ENCODE measurements at places on chromosomes 16 and 17.

DNA sequence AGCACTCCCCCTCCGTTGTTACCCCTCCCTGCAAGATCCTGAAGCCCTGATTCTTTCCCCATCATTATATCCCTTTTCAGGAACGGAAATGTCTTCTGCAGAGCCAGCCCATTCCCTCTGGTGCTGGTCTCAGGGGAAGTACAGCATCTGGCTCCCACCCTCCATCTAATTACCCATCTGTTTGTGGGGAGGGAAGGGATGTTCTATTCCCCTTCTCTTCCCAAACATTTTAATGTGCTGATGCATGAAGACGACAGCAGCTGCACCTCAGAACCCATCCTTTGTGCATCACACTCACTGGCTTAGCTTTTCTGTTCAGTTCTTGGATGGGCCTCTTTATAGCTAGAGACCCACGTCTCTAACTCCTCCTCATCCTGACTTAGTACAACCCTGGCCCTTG, 367.2 kb downstream of the CDH13 start:
- no peak for DNase-seq

GRCh38 chr16:85557971-85558657, 55.0 kb upstream of the GSE1 start:
- no peak for DNase-seq

DNA sequence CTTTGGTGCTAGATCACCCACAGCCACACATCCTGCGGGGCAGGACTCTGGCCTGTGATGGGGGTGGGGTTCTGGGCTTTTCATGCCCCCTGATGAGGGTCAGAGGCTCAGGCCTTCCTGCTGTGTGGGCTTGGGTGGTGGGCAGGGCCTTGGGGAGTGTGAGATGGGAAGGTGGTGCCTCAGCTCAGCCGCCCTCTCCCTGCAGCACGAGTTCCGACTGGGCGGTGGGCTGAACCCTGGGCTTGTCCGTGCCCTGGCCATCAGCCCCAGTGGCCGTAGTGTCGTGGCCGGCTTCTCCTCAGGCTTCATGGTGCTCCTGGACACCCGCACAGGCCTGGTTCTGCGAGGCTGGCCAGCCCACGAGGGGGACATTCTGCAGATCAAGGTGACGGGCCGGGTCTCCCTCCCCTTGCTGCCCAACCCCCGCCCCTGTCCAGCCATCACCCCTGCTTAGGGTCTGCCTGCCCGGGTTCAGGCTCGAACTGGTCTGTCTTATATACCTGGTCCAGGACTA, 6.8 kb upstream of the SERPINF2 start:
- no peak for DNase-seq

DNA sequence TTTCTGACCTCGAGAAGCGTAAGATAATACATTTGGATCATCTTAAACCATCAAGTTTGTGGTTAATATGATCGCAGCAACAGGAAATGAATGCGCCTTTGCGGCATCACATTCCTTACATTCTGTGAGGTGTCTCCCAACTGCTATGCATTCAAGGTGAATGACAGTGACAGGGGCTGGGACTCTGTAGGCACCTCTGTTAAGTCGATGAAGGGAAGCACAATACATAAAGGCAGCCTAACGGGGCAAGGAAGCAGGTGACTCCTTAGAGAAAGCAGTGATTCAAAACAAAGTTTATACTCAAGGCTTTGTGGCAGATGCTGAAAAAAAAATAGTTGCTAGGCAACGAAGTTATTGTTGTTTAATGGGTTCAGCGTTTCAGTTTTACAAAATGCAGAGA, 21.6 kb upstream of the EVPL start:
- no peak for DNase-seq

DNA sequence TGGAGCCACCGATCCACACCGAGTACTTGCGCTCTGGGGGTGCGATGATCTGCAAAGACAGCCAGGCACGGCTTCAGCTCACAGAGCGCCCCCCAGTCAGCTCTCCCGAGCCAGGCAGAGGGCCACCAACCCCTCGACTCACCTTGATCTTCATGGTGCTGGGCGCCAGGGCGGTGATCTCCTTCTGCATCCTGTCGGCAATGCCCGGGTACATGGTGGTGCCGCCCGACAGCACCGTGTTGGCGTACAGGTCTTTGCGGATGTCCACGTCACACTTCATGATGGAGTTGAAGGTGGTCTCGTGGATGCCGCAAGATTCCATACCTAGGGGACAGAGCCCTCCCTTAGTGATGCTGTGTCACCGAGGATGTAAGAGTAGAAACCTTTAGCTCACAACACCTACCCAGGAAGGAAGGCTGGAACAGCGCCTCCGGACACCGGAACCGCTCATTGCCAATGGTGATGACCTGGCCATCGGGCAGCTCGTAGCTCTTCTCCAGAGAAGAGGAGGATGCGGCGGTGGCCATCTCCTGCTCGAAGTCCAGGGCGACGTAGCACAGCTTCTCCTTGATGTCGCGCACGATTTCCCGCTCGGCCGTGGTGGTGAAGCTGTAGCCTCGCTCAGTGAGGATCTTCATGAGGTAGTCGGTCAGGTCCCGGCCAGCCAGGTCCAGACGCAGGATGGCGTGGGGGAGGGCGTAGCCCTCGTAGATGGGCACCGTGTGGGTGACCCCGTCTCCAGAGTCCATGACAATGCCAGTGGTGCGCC, 1.6 kb downstream of the ACTG1 start:
- no peak for DNase-seq

DNA sequence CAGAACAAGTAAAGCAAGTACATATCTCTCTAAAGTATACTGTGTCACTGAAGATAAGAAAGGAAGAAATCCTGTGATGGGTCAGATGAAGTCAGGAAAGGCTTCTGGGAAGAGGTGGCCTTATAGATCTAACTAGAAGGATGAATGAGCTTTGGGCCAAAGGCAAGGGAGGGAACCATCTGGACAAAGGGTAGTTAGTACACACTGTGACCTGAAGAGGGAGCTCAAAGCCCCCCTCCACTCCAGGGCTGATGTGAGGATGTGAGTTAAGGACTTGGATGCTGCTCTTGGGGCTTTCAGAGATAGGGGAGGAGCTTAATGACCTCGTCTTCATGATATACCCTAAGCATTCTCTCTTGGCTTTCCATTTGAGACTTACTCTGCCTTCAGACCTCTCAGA, 185.3 kb upstream of the CACNG3 start:
- DNase-seq = peak; percentile 82

DNA sequence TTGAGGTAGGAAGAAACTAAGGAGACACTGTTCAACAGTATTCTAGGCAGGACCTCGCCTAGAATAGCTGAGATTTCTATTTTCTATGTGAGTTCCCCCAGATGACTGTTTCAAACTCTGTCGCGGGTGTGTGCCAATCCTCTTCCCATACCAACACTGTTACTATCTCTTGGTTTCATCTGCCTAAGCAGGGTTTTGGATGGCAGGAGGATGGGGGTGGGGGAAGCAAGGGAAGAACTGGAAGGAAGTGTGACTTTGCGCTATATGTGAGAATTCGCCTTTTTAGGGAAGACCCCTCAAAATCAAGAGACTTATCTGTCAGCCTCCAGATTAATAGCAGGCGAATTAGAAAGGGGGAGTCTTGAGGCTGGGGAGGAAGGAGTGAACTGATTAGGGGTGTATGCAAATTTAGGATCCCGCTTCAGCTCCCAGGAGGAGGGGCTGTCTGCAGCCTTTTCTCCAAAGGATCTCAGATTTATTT, 521 bp upstream of the G6PC3 start:
- DNase-seq = no peak

GRCh38 chr17:73401911-73402310, 90.1 kb upstream of the CDC42EP4 start:
- DNase-seq = peak; percentile 18

DNA sequence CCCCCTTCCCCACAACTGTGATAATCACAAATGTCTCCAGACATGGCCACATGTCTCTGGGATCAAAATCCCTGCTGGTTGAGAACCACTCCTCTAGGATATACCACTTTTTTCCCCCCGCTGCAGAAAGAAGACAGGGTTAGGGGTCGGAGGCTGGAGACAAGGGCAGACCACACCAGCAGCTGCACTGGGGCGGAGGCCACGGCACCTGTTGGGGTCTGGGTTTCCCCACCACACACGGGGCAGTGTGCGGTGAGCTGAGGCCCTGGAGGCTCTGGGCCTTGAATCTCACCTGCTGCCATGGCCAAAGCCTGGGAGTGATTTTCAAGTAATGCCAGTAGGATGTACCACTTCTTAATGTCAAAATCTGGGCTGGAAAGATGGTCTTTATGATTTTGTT, 320.5 kb downstream of the SNX29 start:
- no peak for DNase-seq

GRCh38 chr16:75181630-75182029, 25.3 kb downstream of the CTRB2 start:
- DNase-seq = no peak

DNA sequence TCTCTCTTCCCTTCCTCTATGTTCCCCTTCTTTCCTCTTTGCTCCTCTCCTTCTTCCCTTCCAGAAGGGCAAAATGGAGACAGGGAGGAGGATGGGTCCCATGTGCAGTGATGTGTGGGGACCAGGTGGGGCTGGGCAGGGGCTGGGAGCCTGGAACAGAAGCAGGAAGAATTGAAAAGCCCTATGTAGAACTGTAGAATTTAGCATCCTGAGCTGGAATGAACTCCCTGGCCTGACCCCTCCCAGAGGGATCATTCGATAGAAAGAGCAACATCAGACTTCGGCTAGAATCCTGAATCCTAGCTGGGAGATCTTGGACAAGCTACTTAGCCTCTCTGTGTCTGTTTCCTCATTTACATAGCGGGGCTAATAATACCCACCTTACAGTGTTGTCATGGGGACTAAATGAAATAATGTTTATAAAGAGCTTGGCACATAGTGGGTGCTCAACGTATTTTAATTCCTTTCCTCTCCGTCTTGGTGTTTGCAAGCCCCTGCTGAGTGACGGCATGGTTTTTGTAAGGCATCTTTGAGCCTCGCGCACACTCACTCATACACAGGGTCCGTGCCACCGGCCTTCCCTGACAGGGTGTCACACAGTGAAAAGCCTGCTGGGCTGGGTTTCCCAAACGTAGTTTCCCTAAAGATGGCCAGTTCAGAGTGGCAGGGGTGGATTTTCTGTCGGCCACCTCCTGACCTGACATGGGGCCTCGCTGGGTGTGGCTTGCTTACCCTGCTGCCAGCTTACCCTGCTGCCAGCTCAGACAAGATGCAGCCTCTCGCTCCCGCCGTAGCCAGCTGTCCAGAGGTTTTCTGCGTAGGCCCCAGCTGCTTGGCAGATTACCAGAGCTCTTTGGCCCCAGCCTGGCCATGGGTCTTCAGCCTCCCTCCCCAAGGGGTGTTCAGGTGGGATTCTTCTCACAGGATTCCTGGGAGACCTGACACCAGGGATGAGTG, 6.1 kb upstream of the ARHGAP23 start:
- no peak for DNase-seq

GRCh38 chr17:47864791-47865216, 13.8 kb upstream of the SP6 start:
- DNase-seq = no peak

- no peak for DNase-seq
These were observed 123.4 kb downstream of the ASIC2 start for GRCh38 chr17:33169580-33170285.

DNA sequence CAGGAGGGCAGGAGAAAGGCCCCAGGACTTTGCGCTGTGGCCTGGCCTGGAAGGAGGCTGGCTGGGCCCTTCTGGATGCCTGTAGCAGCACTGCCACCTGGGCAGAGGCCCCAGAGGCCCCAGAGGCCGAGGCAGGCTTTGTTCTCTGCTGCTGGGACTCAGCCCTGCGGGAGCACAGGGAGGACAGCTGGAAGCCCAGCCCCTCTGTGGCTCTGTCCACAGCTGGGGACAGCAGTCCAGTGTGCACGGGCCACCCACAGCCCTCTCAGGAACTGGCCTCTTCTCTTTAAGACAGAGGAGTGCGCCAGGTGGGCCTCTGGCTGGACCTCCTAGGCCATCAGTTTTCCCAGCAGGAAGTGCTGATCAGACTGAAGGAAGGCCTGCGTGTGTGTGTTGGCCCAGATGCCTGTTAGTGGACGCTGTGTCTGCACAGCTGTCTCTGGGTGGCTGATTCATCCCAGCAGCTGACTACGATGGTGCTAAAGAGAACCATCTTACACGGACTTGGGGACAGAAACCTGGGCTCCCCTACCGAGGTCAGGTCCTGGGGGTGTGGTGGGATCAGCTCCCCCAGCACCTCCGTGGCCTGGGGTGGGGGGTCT, 26.9 kb upstream of the ZNF750 start:
- no peak for DNase-seq

- DNase-seq = no peak
These were observed 49.2 kb upstream of the EMP2 start for GRCh38 chr16:10629592-10629963.

Data from iPS DF 6.9 (cell line).